MM.1S (cell line): ENCODE measurements at places on chromosomes 3 and 15.

GRCh38 chr15:88865498-88866099 is 29.7 kb downstream of the HAPLN3 start:
- peak; percentile 73 for DNase-seq
- peak overlapping the region; percentile 73 for H3K27ac ChIP-seq
- H3K4me3 ChIP-seq = no peak overlapping the region
- no peaks in the 10 kb centered on the region for H3K27me3 ChIP-seq
- no peaks in the 10 kb centered on the region for H3K36me3 ChIP-seq
- peaks cover 21% of the 10 kb centered on the region for H3K4me1 ChIP-seq

DNA sequence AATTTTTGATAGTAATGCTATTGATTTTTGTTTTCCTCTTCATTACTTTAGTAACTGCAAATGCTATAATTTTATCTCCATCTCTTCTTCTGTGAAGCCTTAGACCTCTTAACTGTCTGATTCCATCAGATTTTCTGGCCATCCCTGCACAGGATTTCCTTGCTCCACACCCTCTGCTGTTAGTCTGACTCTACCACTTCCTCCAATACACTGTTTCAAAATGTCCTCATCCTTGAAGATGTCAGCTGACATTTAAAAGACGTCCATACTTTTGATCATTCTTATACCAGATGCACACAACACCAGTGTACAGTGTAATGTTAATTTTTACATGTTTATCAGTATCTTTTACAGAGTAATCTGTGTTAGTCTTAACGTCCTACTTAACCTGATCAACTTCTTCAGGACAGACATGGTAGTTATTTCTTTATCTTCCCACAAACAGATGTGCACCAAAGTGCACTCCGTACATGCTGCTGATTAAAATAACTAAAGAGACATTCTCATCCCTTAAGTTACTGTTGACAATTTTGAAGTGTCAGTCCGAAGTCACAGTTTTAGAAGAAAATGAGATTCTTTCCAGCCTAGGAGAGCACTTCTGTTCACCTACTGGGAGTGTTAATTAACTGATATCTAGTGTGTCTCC is 102.4 kb upstream of the RASGRP1 start:
- DNase-seq = no peak
- no peaks in the 10 kb centered on the region for H3K36me3 ChIP-seq
- no peaks in the 10 kb centered on the region for H3K27me3 ChIP-seq
- no peak overlapping the region for H3K27ac ChIP-seq

DNA sequence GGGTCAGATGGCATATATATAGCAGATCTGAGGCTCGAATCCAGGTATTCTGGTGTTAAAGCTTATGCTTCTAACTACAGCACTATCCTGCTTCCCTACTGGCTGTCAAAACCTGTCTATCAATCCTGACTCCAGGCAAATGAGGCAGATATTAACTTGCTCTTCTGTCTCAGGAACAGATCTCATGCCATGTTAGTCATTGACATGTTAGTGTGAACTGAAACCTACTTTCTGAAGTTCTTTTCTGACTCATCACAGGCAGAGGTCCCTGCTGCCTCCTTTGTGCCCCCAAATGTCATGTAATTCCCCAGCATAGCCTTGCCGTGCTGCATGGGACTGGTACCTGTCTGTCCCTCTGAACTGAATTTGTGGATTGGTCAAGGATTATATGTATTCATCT is 125.0 kb upstream of the SMAD3 start:
- no peak for DNase-seq
- H3K4me3 ChIP-seq = no peak overlapping the region
- no peaks in the 10 kb centered on the region for H3K4me1 ChIP-seq
- H3K36me3 ChIP-seq = no peaks in the 10 kb centered on the region
- no peaks in the 10 kb centered on the region for H3K27me3 ChIP-seq
- no peak overlapping the region for H3K27ac ChIP-seq

DNA sequence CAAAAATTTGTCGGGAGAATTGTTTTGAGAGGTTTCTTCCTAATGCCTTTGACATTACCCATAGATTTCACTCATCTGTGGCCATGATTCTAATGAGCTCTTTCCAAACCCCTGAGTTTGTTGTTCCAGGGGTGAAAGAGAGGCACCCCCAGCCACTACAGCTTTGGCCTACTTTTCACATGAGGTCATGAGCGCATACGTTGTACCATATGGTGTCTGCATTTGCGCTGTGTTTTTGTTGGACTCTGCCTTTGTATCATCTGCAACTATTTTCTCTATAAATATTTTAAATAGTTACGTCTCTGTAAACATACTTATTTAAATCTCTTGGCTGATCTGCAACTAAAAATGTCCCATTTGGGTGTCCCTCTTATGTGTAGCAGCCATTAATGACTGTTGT is 107.9 kb downstream of the LRTM1 start:
- H3K4me1 ChIP-seq = no peaks in the 10 kb centered on the region
- no peak overlapping the region for H3K27ac ChIP-seq

- H3K27ac ChIP-seq = no peak overlapping the region
- H3K4me1 ChIP-seq = no peaks in the 10 kb centered on the region
- H3K27me3 ChIP-seq = no peaks in the 10 kb centered on the region
- DNase-seq = no peak
- no peak overlapping the region for H3K4me3 ChIP-seq
These were observed 22.8 kb downstream of the MINDY2 start for GRCh38 chr15:58793862-58794261.

- no peak for DNase-seq
- no peak overlapping the region for H3K27ac ChIP-seq
- H3K27me3 ChIP-seq = no peaks in the 10 kb centered on the region
- H3K4me3 ChIP-seq = no peak overlapping the region
These were observed 93.2 kb upstream of the IQSEC1 start for GRCh38 chr3:13166243-13167063.

DNA sequence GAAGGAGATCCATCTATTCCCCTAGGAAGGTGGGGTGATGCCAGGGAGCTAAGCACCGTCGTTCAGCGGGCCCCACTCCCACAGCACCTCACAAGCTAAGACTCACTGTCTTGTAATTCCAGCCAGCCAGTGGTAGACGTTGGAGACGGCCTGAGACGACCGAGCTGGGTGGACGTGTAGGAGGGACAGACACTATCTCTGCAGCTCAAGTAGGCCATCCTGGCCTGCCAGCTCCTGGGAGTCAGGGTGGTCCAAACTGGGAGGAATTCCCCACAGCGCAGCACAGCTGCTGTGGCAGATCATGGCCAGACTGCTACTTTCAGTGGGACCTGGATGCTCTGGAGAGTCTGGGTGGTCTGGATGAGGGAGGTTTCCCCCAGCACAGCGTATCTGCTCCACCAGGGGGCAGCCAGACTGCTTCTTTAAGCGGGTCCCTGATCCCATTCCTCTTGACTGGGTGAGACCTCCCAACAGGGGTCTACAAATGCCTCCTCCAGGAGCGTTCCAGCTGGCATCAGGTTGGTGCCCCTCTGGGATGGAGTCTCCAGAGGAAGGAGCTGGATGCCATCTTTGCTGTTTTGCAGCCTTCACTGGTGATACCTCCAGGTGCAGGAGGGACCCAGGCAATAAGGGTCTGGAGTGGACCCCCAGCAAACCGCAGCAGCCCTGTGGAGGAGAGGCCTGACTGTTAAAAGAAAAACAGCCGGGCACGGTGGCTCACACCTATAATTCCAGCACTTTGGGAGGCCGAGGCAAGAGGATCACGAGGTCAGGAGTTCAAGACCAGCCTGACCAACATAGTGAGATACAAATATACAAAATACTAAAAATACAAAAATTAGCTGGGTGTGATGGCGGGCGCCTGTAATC is 27.6 kb downstream of the GNB5 start:
- DNase-seq = no peak
- no peaks in the 10 kb centered on the region for H3K27me3 ChIP-seq
- H3K4me1 ChIP-seq = no peaks in the 10 kb centered on the region
- H3K27ac ChIP-seq = no peak overlapping the region
- H3K36me3 ChIP-seq = no peaks in the 10 kb centered on the region

DNA sequence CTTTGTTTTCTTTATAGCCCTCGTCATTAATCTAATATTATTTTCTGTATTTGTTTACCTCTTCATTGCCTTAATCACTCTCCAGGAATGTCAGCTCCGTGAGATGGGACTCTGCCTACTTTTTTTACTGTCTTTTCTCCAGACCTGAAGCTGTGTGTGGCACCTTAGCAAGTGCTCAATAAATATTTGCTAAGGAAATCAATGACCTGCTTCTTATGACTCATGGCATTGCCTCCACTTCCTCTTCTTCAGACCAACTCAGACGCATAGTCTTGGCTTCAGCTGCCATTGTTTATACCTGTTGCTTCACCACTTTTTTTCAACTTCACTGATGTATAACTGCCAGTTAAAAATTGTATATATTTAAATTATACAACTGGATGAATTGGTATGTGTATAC is 218.5 kb upstream of the CMC1 start:
- H3K27ac ChIP-seq = no peak overlapping the region
- no peak overlapping the region for H3K4me3 ChIP-seq
- no peaks in the 10 kb centered on the region for H3K4me1 ChIP-seq
- no peaks in the 10 kb centered on the region for H3K36me3 ChIP-seq
- no peak for DNase-seq
- no peaks in the 10 kb centered on the region for H3K27me3 ChIP-seq

DNA sequence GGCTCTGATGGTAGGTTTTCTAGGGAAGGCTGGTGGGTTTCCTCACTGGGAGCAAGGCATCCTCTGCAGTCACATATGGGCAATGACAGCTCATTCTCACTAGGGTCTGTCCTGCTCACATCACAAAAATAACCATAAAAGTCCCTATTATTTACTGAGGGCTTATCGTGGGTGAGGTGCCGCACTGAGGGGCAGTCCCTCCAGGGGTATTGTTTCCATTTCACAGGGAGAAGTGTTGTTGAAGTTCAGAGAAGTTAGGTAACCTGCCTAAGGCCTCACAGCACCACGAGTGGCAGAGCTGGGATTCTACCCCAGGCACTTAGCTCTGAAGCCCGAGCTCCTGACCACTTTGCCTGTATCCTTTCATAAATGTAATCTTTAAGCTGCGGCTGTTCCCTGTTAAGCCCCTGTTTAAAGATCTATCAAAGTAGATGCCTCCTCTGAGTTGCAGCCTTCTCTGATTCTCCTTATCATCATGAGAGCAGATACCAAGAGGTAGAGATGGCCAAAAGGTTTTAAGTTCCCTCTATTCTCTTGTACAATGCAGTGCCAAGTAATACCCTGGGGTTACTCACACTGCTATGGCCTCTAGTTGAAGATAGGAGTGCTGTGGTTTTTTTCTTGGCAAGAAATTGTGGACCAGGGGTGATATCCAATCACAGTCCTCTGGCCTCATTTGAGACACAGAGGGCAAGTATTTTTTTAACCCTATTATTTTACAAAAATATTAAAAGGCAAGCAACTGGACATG is 107.0 kb downstream of the RPLP1 start:
- no peaks in the 10 kb centered on the region for H3K36me3 ChIP-seq
- no peak overlapping the region for H3K4me3 ChIP-seq
- no peak for DNase-seq
- H3K4me1 ChIP-seq = no peaks in the 10 kb centered on the region
- no peaks in the 10 kb centered on the region for H3K27me3 ChIP-seq

GRCh38 chr15:92930054-92930621 is 30.0 kb downstream of the CHD2 start:
- DNase-seq = no peak
- no peaks in the 10 kb centered on the region for H3K27me3 ChIP-seq
- no peak overlapping the region for H3K27ac ChIP-seq
- H3K4me3 ChIP-seq = no peak overlapping the region
- H3K4me1 ChIP-seq = peaks cover 6% of the 10 kb centered on the region; the same call in 1 of the 2 replicates
- H3K36me3 ChIP-seq = peaks cover 5% of the 10 kb centered on the region; the same call in 1 of the 2 replicates

DNA sequence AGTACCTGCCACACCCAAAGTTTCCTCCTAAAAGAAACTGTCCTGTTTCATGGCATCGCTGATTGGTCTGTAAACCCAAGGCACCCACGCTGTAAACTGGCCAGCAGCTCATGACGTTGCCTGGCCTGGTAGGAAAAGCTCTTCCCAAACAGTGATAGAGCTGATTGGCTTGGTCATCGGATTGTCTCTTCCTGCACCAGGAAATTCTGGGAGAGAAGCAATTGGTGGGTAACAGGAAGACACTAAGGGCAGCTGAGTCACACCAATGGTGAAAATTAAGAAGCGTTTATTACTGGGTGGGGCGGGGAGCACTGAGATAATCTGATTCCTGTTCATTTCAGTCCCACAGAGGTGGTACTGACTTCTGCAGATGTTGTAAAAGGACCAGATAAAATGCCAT is 31.0 kb downstream of the KLHL6 start:
- no peaks in the 10 kb centered on the region for H3K27me3 ChIP-seq
- peak overlapping the region; percentile 7; the same call in 1 of the 2 replicates for H3K27ac ChIP-seq
- no peak overlapping the region for H3K4me3 ChIP-seq
- peaks cover 66% of the 10 kb centered on the region for H3K4me1 ChIP-seq

GRCh38 chr3:40079203-40079846 is 230.2 kb upstream of the EIF1B start:
- no peaks in the 10 kb centered on the region for H3K36me3 ChIP-seq
- H3K4me3 ChIP-seq = no peak overlapping the region
- no peak overlapping the region for H3K27ac ChIP-seq
- no peaks in the 10 kb centered on the region for H3K27me3 ChIP-seq
- no peaks in the 10 kb centered on the region for H3K4me1 ChIP-seq

- no peak overlapping the region for H3K27ac ChIP-seq
- no peaks in the 10 kb centered on the region for H3K4me1 ChIP-seq
- no peaks in the 10 kb centered on the region for H3K27me3 ChIP-seq
- no peak overlapping the region for H3K4me3 ChIP-seq
- DNase-seq = no peak
These were observed 396 bp downstream of the CHRNB4 start for GRCh38 chr15:78640527-78641101.

DNA sequence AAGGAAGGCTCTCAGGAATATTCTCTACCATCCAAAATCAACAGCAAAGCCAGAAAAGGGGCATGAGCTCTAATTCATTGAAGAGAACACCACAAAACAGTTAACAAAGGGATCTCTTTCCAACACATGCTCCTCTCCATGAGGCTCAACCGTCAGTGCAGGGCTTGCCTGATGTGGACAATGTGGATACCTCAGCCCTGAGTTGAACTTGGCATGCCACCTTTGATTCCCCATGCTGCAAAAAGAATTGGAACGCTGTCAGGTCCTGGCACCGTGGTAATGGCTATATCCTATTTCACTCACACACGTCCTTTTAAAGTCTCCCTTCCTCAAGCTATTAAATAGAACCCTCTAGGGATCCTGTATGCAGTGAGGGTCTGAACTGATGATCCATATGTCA is 30.7 kb upstream of the IP6K2 start:
- no peaks in the 10 kb centered on the region for H3K36me3 ChIP-seq
- no peaks in the 10 kb centered on the region for H3K4me1 ChIP-seq
- no peak overlapping the region for H3K27ac ChIP-seq
- H3K27me3 ChIP-seq = no peaks in the 10 kb centered on the region

DNA sequence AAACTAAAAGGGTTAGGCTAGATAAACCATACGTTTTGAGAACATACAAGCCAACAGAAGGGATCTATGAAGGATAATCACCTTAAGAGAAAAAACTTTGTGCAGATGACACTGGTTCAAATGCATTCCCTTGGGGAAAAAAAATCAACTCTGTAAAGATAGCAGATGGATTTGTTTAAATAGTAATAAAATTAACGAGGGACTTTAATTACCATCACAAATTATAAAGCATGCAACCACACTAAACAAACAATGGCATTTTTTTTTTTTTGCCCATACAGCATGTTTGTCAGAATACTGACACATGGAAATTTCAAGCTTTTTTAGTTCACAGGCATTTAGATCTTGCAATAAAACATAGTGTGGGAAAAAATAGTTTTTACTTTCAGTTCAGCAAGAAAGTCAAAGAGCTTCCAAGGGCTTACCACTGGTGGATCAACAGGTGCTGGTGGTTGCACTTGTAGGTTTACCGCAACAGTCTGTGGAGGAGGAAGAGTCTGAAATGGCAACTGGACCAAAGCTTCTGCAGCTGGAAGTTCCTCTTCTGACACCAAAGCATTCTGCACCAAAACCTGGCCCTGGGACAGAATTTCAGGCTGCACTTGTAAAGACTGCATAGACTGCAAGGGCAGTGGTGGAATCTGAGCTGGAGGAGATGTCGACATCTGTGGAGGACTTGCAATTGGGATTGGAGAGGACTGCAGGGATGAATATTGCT is 53.1 kb downstream of the PHC3 start:
- peaks cover 61% of the 10 kb centered on the region for H3K4me1 ChIP-seq
- DNase-seq = peak; percentile 98
- H3K36me3 ChIP-seq = peaks cover 4% of the 10 kb centered on the region; the same call in 1 of the 2 replicates
- H3K27ac ChIP-seq = peak overlapping the region; percentile 83
